ENCODE measurements at places on chromosomes 3 and 15.

GRCh38 chr3:113124256-113124830 lies 87.0 kb upstream of the BOC start:
- DNase-seq: no peak

GRCh38 chr3:48655606-48656005 lies 7.1 kb downstream of the CELSR3 start:
- DNase-seq: no peak

DNA sequence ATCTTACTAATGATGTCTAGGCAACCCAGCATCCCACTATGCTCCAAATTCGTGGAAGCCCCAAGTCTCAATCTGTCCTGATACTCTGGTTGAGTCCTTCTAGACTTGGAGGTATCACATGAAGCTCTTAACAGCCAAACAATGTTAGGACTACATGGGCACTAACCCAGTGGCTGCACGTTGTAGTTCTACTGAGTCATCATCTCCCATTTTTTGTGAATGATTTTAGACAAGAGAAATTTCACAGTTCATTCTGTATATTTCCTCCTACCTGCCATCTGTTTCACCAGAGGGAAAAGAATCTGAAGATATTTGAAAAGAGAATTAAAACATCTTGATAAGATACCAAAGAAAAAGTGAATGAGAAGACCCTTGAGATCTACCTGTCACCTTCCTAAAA lies 9.8 kb upstream of the WWTR1 start:
- DNase-seq: no peak

DNA sequence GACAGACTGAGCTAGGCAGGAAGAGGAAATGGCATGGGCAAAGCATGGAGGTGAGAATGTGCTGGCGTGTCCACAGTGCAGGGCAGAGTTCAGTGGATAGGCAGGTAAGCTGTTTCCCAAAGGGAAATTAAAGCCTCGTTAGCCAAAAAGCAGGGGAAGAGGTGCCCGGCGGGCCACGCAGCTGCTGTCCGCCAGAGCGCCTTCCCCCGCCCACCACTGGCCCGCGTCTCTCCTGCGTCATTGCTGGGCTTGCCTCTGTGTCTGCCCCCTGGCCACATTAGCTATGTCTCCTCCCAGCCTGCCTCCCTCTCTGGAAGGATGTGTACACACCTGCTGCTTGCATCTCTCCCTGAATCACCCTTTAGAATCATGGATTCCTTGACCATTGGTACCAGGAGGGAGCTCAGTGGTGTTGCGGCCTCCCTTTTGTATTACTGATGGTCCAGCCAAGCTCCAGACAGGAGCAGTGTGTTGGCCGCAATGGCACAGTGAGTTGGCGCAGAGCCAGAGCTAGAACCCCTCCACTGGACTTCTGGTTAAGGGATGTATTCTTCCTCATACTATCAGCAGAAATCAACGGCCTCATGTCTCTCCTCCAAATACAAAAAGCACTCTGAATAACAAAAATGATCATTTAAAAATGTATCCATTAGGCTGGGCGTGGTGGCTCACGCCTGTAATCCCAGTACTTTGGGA lies 26.6 kb downstream of the SLC28A1 start:
- peak; percentile 58 for DNase-seq

DNA sequence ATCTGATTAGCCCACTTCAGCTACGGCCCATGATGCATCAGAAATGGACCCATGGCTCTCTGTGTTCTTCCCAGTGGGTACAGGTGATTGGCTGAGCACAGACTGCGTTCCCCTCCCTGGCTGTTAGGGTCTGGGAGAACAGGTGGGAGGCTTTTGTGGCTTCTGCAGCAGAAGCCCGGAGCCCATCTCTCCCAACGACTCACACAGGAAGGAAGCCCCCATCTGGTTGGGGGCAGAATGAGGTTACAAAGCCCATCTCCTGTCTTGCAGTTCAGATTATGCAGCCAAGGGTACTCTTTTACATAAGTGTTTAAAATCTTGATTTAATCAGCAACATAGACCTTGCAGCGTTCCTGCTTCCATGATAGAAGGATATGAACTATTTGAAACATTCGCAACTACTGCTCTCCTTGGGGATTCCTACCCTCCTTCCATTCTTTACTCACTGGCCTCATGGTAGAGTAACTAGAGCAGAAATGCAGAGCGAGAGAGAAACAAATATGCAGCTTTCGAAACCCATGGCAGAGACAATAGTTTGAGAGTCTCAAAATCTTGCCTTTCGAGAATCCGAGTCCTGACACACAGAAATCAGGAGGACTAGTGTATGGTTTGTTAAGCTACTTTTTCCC lies 291.3 kb downstream of the TLE3 start:
- no peak for DNase-seq

DNA sequence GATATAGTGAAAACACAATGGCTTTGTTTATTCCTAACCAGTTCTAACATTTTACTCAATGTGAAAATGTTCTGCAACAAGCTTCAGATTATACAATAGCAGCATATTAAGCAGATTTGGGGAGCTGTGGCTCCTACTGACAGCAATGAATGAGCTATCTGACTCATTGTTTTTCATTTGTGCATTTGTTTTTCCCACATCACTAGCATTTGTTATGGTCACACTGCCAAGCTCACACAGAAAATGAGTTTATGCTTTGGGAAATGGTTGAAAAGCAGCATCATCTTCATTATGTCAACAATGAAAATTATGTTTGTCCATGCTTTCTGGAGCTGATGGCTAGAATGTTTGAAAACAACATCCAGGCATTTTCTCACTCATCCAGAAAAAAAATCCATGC lies 53.5 kb downstream of the ZPLD1 start:
- no peak for DNase-seq

DNA sequence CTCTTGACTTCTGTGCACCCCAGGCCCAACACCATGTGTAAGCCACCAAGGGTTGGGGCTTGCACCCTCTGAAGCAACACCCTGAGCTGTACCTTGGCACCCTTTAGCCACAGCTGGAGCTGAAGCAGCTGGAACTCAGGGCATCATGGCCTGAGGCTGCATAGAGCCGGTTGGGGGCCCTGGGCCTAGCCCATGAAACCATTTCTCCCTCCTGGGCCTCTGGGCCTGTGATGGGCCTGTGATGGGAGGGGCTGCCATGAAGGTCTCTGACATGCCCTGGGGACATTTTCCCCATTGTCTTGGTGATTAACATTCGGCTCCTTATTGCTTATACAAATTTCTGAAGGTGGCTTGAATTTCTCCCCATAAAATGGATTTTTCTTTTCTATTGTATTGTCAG lies 22.4 kb upstream of the ADAMTSL3 start:
- no peak for DNase-seq

- no peak for DNase-seq
Measured at GRCh38 chr3:87691109-87691508, 367.7 kb downstream of the CGGBP1 start.

DNA sequence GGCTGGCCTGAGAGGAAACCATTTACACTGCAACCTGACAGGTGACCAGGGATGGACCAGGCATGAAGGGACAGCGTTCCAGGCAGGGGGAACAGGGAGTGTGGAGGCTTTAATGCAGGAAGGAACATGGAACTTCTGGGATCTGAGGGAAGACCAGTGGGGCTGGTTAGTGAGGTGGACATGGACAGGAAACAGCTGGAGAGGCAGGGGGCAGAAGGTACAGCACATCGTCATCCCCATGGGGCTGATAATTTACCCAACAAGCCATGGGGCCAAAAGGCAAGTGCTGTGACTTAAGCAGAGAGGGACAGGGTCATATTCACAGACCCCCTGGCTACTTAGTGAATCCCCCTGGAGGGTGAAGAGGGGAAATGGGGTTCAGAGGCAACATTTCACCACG lies 77.0 kb upstream of the LARS2 start:
- no peak for DNase-seq

- DNase-seq: no peak
Measured at GRCh38 chr15:40754574-40754882, 526 bp downstream of the RMDN3 start.

- DNase-seq: no peak
Measured at GRCh38 chr15:38129531-38130204, 123.0 kb upstream of the SPRED1 start.

- DNase-seq: no peak
Measured at GRCh38 chr15:29534378-29534777, 264.8 kb upstream of the NSMCE3 start.

GRCh38 chr3:20406611-20407011 lies 220.6 kb upstream of the SGO1 start:
- no peak for DNase-seq

DNA sequence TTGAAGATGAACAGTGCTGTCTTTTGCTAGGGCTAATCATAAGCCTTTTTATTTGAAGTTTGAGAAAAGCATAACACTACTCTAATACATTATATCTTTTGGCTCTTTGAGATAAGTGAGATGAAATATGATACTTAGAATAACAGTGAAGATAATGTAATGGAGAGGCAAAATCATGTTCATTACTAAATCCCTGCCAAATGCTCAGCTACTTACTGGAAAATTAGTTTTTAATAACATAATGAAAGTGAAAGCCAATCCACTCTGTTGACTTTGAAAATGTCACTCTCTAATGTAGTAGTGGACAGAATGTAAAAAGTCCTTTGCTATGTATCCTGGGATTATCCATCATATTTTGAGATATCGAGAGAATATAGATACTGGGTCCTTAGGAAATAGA lies 35.9 kb upstream of the MYH15 start:
- DNase-seq: no peak

GRCh38 chr3:160828880-160829279 lies 72.8 kb downstream of the PPM1L start:
- no peak for DNase-seq

- DNase-seq: no peak
Measured at GRCh38 chr3:88467191-88467590, 317.4 kb downstream of the C3orf38 start.

DNA sequence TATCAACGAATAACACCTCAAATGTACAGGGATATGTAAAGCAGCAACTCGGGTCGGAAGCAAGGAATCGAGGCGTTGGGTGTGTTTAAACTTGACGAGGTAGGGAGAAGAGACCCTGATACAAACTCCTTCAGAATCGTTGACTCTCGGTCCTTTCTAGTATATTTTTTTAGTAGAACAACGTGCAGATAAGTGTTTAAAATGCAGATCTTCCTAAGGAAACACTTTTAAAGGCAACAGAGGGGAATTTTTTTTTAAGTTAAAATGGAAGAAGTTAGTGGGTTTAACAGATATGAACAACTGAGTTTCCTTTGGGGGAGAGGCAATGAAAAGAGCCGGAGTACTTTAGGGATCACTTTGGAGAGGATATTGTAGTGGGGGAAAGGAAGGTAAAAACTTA lies 1.1 kb upstream of the KPNA4 start:
- no peak for DNase-seq

GRCh38 chr15:73240866-73241499 lies 127.8 kb downstream of the HCN4 start:
- peak; percentile 30 for DNase-seq

- DNase-seq: no peak
Measured at GRCh38 chr3:5270666-5271371, 83.3 kb downstream of the EDEM1 start.

DNA sequence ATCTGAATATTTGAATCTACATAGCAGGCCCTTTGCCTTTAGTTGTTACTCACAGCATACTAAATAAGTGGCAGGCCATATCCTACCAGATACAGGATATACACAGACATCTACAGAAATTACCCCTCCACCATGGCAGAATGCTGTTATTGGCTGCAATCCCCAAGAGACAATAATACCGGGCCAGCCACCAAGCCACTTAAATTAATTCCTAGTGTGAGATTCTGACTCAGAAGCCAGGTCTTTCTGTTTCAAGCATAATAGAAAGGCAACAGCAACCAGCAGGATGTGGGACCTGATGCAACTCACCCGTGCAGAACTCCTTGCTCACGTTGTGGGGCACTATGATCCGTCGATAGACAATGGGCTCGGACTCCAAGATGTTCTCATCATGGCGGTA lies 39.8 kb downstream of the CLK3 start:
- DNase-seq: no peak

DNA sequence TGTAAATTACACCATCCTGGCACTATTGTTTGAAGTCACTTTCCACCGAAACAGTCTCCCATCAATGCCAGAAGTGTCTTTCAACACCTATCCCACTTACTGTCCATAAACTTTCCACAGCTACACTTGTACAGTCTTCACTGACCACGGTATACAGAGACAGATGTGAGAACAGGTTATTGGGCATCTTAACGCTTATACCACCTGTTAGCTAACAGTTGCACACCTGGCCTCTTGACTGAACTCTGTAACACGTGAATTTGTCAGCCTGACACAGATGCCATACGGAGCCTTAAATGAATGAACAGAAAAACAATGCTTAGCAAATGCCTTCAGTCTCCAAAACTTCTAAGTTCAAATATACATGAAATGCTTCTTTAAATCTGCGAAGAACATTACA lies 440.5 kb downstream of the SHQ1 start:
- DNase-seq: peak; percentile 57

DNA sequence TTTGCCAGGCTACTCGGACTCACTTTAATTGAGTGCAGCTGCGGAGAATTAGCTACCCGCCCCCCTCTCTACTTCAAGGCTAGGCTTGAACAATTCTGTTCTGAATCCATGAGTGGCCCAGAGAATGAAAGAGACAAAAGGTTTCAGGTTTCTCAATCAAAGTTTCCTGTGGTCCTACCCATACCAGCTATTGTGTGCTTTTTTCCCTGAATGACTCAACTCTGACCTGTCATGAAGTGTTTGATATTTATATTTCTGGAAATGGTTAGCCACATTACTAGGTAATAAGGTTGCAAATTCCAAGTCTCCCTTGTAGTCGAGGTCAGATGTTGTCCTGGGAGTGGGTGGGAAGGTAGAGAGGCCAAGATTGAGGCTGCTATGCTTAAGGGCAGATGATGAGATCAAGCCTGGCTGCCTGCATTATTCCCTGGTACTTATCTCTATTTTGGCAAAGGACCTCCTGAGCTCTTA lies 392.7 kb upstream of the TBL1XR1 start:
- peak; percentile 70 for DNase-seq

DNA sequence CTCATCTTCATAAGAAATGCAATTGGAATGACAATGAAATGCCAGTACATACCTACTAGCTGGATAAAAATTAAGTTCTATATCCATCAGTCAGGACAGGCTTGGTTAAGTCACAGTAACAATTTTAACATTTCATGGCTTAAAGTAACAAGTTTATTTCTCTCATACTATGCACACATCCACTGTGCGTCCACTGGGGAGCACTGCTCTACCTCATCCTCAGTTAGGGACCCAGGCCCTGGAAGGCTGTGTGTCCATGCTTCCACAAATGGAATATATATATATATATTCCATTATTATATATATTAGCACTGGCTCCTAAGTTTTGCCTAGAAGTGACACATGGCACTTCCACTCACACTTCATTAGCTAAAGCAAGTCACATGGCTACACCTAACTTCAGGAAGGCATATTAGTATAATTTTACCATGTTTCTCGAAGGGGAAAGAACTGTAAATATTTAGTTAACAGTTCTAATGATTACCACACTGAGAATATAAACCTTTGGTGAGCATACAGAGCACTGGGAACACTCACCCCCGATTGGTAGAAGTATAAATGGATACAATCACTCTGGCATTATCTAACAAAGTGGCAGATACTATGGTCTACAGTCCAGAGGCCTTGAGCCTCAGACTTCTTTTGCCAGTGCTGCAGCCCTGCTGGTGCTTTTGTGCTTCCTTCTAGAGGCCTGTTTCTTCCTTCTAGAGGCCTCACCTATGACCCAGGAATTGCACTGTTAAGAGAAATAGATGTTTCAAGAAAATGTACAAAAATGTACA lies 28.6 kb downstream of the AP3S2 start:
- DNase-seq: no peak
